Fibroblast of skin of left biceps (primary cell): ENCODE measurements at places on chromosomes 5 and 9.

- DNase-seq, result no peak
Observed at GRCh38 chr5:133605323-133605722, 7.0 kb downstream of the FSTL4 start.

- no peak for DNase-seq
Observed at GRCh38 chr5:154103233-154103632, 64.5 kb downstream of the MFAP3 start.

DNA sequence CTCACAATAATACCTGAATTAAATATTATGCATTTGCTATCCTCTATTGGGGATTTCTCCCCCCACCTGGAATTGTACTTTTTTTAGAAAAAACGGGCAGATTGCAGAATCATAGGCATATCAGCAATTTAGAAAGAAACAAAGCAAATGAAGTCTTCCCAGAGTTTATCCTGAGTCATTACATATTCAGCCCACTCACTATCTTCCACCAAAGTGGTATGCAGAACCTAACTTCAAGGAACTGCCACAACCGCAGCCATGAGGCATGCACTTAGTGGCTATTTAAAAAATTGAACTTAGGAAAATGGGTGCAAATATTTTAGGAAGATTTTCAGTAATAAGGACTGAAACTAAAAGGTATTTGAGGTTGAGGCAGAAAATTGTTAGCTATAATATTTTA is 48.6 kb downstream of the UBAP1 start:
- DNase-seq, result no peak

GRCh38 chr9:135093111-135093510 is 5.6 kb downstream of the OLFM1 start:
- no peak for DNase-seq

GRCh38 chr9:86580688-86581087 is 226.5 kb upstream of the TUT7 start:
- DNase-seq, result no peak

DNA sequence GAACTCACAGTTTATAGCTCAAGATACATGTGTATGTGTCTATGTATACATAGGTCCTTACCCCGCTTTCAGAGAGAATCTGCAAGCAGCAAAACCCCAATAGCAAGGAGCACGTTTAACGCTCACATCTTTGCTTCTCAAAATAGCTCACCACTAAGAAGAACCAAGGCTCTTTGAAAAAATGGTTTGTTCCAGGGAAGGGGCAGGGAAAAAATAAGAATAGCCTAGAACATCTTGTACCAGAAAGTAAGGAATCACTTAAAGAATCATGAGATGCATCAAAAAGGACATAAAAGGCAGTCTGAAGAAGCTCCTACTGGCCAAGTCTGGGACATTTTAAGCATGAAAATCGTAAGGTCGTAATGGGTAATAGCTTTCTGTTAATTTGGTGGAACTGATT is 196.4 kb downstream of the FSTL4 start:
- no peak for DNase-seq

DNA sequence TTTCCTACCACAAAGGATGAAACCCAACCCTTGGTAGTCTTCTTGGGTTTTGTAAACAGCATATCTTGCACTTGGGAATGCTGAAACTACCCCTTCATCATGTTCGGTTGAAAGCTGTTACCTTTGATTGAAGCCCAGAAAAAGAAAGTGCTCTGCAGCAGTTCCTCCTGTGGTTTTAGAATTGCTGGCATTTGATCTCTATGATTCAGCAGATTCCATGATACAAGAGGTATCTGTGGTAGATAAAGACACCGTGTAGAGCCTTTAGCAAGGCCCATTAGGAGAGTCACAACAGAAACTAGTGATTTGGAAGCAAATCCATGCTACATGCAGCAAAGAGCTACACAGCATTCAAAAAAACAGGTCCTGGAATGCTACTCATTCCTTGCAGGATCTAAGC is 557.0 kb downstream of the TLE1 start:
- no peak for DNase-seq

DNA sequence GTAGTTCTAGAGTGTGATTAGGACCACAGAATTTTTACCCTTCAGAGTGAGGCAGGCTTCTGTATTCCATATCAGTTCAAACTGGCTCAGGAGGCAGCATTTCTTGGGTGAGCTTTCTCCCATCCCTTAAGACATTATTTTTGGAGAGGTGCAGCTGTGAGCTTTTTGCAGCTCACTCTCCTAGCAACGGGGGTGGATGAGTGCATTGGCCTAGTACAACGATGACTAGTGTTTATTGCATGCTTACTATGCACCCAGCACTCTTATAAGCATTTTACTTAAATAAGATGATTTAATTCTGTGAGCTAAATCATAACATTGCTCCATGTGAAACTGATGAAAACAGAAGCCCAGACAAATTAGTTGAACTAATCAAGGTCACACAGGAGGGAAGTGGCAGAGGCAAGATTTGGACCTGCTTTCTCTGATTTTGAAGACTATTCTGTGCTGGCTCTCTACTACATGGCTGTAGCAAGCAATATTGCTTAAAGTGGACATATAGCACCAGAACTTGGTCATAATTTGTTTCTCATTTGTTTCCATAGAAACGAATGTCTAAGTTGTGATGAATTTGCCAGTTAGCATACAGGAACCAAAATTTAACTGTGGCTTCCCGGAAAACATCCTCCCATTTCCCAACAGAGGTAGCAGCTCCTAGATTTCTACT is 372.1 kb upstream of the RIOK2 start:
- peak; percentile 45 for DNase-seq

- DNase-seq, result no peak
Observed at GRCh38 chr5:130797303-130797702, 367.8 kb downstream of the HINT1 start.
